ENCODE measurements at places on chromosomes 5 and 9.

GRCh38 chr9:17846948-17847655 is 268.2 kb downstream of the SH3GL2 start:
- no peak for DNase-seq

GRCh38 chr9:29965834-29966233 is 2392.6 kb upstream of the C9orf72 start:
- no peak for DNase-seq

DNA sequence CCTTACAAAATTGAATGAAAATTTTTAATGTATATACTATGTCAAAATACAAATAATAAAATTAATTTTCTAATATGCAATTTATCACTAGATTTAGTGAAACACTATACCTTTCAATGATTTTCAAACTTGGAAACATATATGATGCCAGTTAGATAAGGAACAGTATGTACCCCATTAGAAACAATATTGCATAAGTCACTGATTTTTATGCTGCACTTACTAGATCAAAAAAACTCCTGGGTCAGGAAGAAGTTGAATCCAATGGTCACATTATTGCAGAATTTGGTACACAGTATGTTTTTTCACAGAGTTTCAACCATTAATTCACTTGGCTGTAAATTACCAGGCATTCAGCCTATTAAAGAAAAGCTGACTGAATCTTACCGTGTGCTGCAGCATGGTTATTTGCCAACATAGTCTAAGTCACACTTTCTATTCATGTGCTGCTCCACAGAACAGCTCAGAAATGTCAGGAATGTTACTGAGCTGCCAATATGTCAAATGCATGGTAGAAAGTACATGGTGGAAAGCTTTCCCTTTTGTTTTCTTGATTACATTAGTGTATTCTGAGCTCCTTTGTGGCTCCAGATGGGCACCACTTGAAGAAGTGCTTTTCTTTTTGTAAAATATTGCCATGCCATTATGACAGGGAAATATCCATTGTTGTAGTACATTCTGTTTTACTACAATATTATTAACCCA is 9.9 kb upstream of the PRR16 start:
- peak; percentile 40 for DNase-seq

- peak; percentile 46 for DNase-seq
Measured at GRCh38 chr5:26009742-26010141, 1028.6 kb downstream of the CDH9 start.

DNA sequence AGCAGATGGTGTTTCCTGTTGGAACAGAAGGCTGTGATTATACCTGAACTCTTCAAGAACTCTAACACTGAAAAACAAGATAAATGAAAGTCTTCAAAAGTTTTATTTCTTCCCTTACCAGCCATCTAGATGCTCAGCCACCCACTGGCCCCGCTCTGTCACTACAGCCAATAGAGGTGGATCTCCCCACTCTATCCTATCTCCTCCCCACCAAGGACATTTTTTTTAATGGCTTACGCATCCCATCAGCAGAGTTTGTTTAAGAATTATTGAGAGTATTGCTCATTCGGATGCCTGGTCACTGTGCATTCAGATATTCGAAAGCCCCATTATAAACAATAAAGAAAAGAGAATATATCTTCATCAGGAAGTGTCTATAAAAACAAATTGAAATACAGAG is 159.4 kb downstream of the RASEF start:
- DNase-seq = no peak

- no peak for DNase-seq
Measured at GRCh38 chr9:76609285-76610010, 150.5 kb downstream of the GCNT1 start.

DNA sequence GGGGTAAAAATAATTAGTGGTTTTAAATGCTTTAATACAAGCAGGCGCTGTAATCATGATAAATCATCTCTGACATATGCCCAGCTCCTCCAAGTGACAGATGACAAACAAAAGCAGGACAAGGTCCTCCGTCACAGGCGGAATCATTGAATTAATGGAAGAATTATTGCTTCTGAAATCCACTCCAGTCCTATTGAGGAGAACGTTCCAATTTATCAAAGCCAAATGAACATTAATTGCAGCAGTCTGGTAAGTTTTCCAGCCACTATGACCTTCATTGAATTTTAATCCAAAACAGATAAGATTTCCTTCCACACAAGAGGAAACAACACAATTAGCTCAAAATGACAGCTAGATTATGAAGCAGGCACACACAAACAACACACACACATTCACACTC is 136.8 kb downstream of the ASTN2 start:
- no peak for DNase-seq

DNA sequence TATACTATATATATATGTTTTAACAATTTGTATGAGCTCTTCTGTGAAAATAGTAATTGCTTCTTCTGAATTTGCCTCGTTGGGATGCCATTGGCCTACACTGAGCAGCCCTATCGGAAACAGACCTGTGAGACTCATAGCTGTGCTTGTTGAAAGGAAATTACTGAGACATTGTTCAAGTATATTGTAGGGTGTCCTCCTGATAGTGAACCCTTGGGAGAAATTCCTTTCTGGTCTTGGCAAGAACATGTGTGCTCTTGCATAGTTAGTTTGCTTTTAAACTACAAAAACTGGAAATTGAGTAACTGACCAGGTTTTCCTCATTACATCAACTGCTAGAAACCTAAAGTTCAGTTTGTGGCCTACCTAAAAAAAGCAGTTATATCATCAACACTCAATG is 160.9 kb downstream of the LURAP1L start:
- no peak for DNase-seq

GRCh38 chr9:935348-935965 is 41.0 kb upstream of the DMRT3 start:
- no peak for DNase-seq

- DNase-seq = no peak
Measured at GRCh38 chr9:80797101-80797829, 892.1 kb downstream of the TLE1 start.

DNA sequence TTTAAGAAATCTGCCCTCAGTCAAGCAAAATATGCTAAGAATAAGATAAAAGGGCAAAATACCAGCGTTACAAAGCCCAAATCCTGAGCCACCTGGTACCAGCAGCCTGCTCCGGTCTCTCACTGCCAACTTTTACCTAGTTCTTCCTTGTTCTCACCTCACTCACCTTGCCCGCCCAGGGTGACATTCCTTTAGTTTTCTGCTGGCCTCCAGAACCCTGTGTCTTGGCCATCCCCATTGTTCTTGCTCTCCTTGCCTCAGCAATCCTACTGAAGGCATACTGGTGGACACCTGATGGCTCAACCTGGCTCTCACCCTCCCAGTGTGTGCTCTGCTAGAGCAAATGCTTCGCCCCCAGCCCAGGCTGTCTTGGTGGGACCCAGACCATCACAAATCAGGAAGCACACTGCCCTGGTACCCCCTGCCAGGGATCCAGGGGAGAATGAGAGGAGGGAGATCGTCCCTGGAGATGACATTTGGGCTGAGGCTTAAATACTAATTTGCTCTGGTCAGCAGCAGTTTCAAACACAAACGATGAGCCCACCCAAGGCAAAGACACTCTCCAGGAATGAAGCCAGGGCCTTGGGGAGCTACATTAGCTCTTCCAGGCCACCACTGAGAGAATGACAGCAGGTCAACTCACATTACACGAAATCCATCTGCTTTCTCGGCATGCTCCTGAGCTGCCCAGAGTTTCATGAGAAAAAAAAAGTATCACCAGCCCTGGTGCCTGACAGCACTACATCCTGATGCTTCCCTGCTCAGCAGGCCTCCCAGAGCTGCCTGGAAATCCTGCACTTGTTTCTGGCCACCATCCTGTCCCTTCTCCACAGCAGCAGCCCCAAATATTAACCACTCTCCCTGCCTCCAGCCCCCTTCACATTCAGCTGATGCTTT is 12.2 kb upstream of the SEPTIN8 start:
- DNase-seq = no peak

- no peak for DNase-seq
Measured at GRCh38 chr5:109876030-109876725, 186.5 kb downstream of the MAN2A1 start.

GRCh38 chr9:32589083-32589723 is 16.2 kb upstream of the NDUFB6 start:
- peak; percentile 57 for DNase-seq

- no peak for DNase-seq
Measured at GRCh38 chr9:135974220-135974573, 13.0 kb upstream of the UBAC1 start.

DNA sequence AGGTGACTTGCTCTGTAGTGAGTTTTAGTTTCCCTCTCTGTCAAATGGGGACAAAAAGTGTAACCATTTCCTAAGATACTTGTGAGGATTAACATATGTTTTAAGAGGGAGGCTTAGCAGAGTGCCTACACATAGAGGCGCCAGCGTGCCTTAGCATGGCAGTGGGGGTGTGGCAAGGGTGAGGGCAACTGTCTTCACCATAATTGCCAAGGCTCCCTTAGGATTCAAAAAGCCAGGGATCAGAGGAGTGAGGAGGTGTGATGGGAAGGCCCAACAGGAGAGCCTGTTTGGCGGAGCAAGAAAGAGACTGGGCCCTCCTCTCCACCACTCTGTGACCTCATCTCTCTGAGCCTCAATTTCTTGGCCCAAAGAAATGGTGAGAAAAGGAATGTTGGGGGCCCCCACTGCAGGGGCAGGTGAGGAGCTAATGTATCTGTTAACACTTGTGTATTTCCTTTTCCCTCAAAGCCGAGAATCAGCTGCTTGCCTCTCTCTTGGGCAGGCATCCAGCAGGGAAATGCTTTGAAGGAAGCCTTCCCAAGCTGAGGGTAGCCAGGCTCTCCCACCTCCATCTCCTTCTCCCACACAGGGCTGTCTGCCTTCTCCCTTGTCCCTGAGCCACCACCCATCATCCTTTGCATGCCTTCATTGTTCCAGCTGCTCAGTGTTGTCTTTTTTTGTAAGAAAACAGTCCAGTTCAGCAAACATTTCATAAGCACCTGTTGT is 76.0 kb downstream of the DAB2IP start:
- no peak for DNase-seq

GRCh38 chr9:114850871-114851270 is 45.0 kb upstream of the TNFSF15 start:
- no peak for DNase-seq

DNA sequence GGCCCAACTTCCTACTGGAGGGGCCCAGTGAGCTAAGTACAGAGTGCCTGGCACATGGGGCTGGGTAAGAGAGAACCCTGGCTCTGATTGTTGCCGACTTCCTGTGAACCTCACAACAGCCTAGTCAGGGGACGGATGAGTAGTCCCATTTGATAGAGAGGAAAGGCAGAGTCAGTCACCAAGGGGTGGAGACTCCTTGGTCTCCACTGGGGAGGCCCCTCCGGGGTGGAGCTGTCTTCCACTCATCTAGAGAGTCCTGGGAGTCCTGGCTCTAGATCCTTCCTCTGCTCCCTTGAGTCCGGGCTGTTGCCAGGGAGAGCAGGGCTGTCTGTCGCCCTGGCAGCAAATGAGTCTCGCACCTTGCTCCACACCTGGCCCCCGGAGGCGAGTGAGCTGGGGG is 8.0 kb downstream of the GRK6 start:
- no peak for DNase-seq

- DNase-seq = no peak
Measured at GRCh38 chr9:132472599-132472998, 62.6 kb downstream of the CFAP77 start.

- DNase-seq = no peak
Measured at GRCh38 chr5:66839636-66840185, 243.5 kb downstream of the MAST4 start.

DNA sequence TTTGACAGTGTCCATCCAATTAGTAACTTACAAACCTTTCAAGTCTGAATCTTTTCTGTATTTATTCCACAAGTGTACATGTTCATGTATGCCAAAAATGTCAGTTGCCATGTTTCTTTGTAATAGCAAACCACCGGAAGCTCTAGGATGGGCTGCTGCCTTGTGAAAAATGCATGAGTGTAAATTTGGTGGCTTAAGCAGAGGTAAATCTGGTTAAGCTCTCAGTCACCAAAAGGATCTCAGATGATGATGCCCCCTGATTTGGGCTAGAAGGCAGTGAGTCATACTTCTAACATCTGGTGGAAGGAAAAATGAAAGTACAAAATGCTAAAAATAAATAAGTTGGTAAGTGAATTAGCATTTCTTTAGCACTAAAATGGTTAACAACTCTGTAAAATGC is 567.5 kb downstream of the ELAVL2 start:
- no peak for DNase-seq

GRCh38 chr5:172199446-172199845 is 5.5 kb downstream of the EFCAB9 start:
- no peak for DNase-seq

DNA sequence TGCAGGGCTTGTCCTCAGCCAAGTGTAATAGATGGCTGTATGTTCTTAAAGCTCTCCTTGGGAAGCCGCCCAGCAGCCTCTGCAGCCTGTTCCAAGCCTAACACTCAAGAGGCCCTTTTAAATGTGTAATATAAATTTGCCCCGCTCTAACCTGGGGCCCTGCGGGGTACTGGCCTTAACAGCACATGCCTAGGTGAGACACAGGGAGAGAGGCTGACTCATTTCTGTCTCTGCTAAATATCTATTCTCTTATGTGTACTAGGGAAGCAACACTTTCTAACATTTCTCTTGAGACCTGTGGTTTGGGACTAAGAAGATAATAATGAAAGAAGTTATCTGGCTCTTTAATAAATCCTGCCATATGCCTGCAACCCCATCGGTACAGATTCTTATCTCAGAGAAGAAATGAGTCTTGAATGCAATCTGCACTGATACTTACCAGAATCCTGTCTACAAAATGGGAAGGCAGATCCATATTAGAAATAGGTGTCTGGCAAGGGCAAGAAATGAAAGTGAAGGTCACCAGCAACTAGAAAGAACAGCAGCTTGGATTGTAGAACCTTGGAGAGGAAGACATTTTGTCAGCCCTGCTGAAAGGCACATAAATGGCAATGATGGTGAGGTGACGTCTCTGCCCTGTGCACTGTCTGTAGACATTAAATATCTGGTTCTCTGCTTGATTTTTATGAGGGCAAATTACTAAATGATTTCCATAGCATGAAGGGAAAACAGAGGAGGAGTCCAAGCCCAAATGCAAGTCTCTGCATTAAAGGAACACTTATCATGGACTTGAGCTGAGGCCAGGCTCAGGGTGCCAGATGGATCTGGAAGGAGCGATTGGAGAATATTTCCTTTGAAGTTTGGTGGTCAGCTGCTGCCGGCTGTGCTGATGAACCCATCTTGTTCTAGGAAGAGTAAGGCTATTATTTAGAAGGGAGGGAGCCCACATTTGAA is 14.5 kb upstream of the TGFBI start:
- DNase-seq = no peak

DNA sequence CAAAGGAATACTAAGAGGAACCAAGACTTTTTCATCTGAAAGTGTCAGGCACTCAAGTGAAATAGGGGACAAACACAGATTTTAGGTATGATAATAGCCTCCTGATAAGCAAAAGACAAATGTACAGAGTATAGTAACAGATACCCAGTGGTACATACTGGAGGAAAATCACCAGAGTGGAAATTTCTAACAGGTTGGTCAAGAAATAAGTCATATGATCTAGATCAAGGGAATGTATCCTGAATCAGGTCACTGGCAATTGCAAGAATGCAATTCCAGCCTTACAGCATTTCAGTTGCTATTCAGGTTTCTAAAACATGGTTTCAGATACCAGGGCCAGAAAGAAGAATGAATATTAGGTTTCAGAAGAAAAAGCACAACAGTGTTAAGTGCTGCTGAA is 82.2 kb upstream of the SLCO6A1 start:
- DNase-seq = no peak

GRCh38 chr5:6280425-6281100 is 97.8 kb downstream of the MED10 start:
- DNase-seq = no peak

- DNase-seq = peak; percentile 17
Measured at GRCh38 chr9:105405514-105406131, 42.2 kb upstream of the FSD1L start.

- DNase-seq = no peak
Measured at GRCh38 chr5:1831677-1832313, 30.6 kb downstream of the NDUFS6 start.

- no peak for DNase-seq
Measured at GRCh38 chr9:115285836-115286235, 167.9 kb upstream of the TNC start.

All from urothelium cell line (cell line).